Mesothelial cell of epicardium (in vitro differentiated cells): ENCODE measurements at places on chromosomes 2 and 18.

GRCh38 chr2:38113051-38113450, 37.1 kb upstream of the CYP1B1 start:
- DNase-seq, result no peak

GRCh38 chr18:24968238-24968775, 383.7 kb downstream of the ZNF521 start:
- DNase-seq, result no peak

DNA sequence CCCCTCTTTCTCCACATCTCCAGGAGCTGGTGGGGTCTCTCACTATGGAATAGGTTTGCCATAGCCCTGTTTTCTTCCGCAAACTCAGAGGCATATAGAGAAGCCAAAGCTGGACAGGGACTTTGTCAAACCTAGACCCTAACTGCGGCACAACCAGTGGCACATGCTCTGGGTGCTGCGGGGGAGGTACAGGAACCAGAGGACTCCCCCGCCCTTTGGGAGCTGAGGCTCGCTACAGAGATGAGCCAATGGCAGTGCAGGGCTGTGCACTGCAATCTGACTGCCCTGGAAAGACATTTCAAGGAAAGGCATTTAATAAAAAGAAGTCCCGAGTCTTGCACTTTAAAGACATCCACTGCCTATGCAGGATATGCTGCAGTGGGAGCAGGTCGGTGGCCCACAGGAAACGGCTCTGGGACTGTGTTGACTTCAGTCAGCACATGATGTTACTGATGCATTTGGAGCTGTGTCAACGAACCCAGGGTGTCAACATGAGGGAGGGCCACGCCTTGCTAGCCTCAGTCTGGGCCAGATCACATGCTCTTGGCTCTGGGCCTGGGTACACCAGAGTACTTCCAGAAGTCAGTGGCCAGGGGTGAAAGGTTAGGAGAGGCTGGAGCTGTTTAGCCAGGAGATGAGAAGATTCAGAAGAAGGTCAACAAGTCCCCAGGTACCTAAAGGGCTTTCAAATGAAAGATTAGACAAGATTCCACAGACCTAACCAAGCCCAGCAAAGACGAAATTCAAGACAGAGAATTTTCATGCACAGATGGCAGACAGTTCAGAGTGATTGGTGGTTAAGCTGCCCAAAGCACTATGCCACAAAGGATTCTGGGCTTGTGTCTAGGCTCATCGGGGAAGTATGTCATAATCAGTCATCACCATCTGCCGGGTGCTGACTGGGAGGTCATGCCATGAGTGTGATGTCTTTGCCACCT, 8.2 kb downstream of the SLC35F6 start:
- no peak for DNase-seq

GRCh38 chr2:71832388-71832787, 315.3 kb downstream of the CYP26B1 start:
- DNase-seq, result peak; percentile 13

DNA sequence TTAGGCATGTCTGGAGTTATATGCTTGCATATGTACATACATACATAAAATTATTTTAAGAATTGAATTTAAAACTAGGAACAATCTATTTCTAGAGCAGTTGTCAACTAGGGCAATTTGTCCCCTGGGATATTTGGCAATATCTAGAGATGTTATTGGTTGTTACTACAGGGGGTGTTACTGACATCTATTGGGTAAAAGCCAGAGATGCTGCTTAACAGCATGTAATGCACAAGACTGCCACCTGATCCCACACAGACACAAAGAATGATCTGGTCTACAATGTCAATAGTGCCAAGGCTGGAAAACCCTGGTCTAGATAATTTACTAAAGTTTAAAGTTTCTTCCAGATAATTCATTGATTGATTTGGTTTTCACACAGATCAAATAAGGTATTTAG, 185.3 kb downstream of the NYAP2 start:
- DNase-seq, result no peak

- no peak for DNase-seq
Measured at GRCh38 chr2:8039732-8040131, 642.1 kb upstream of the ID2 start.

DNA sequence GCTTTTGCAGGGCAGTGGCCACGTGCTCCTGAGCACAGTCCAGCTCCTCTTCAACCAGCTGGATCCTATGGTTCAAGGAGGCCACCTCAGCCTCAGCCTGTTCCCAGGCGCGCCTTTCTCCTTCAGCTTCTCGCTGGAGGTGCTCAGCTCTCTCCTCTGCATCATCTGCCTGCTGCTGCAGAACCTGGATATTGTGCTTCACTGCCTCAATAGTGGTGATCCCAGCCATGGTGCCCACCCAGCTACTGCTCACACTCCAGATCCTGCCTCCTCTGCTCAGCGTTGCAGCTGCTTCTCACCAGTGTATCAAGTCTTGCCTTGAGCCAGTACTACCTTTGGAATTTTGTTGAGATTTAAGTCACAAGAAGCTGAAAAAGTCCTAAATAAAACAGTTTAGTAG, 67.9 kb downstream of the ASXL2 start:
- no peak for DNase-seq

DNA sequence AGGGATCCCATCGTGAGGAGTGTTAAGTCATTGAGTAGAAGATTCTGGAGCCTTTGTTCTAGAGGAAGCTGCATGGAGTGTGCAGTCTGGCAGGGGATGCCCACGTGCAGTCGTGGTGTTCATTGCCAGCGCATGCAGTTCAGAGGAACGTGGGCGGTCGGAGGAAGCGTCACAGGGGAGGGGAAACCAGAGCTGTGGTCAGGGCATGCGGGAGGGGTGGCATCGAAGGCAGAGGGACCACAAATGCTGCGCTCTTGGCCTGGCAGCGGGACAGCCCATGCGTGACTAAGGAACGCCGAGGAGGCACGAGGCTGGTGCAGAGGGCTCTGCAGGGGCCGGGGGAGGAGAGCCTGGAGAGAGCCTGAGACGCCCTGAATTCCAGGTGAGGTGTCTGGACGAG, 141.1 kb downstream of the KLHL29 start:
- DNase-seq, result no peak

GRCh38 chr2:216217904-216218260, 108.7 kb downstream of the XRCC5 start:
- DNase-seq, result no peak
